H9 (cell line): ENCODE measurements at places on chromosomes 11 and 22. TPM values are rescaled to one million over a fixed set of nuclear protein-coding genes. Genes with fewer than 3 reads are reported as not detected.

GRCh38 chr11:67664696-67665540 is 9.5 kb downstream of the ALDH3B2 start:
- H3K27me3 ChIP-seq = no peaks in the 10 kb centered on the region
- no peaks in the 10 kb centered on the region for H3K36me3 ChIP-seq
- DNase-seq = no peak
- no peak overlapping the region for H3K4me3 ChIP-seq

- no peaks in the 10 kb centered on the region for H3K36me3 ChIP-seq
- H3K27ac ChIP-seq = no peak overlapping the region
- no peaks in the 10 kb centered on the region for H3K27me3 ChIP-seq
- H3K4me1 ChIP-seq = no peaks in the 10 kb centered on the region; the same call in 1 of the 2 replicates
- no peak for DNase-seq
Measured at GRCh38 chr11:58495906-58496305, 12.0 kb downstream of the OR5B21 start.

GRCh38 chr11:102564110-102564509 is 33.6 kb upstream of the MMP7 start:
- no peak overlapping the region for H3K27ac ChIP-seq
- DNase-seq = no peak
- peaks cover 27% of the 10 kb centered on the region for H3K36me3 ChIP-seq
- no peaks in the 10 kb centered on the region for H3K27me3 ChIP-seq
- H3K4me3 ChIP-seq = no peak overlapping the region

DNA sequence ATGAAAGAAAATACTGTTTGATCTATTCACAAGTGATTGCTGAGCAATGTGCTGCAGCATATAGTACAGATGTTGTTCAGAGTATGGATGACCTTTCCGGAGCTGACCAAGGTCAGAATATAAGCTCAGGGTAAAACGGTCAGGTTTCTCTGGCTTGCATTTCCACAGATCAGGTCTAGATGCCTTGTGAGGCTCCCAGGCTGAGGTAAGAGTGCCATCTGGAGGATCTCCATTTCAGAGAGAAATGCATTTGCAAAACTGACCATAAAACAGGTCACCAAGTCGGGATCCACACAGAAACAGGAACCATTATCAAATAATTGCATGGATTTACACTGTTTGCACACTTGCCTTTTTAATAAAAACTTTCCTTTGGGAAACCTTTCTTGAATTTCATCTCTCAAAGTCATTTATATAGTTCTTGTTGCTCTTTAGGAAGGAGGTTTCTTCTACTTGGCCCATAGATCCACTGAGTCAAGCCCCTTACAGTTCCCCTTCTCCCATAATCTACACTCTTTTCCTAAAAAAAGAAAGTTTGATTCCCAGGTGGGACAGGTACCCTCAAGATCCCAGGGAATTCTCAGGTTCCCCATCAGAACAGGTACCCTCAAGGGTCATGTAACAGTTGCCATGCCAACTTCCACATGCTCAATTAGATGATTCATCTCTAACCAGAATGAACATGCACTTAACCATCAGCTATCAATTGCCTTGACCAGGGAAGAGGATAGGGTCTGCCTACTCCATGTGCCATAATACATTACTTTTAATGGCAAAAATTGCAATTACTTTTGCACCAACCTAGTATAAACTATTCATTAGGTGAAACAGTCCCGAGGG is 25.0 kb upstream of the TMPRSS5 start:
- no peaks in the 10 kb centered on the region for H3K4me1 ChIP-seq
- H3K27me3 ChIP-seq = no peaks in the 10 kb centered on the region
- no peak overlapping the region for H3K4me3 ChIP-seq
- peak; percentile 45 for DNase-seq
- peaks cover 30% of the 10 kb centered on the region for H3K36me3 ChIP-seq
- no peak overlapping the region for H3K27ac ChIP-seq

DNA sequence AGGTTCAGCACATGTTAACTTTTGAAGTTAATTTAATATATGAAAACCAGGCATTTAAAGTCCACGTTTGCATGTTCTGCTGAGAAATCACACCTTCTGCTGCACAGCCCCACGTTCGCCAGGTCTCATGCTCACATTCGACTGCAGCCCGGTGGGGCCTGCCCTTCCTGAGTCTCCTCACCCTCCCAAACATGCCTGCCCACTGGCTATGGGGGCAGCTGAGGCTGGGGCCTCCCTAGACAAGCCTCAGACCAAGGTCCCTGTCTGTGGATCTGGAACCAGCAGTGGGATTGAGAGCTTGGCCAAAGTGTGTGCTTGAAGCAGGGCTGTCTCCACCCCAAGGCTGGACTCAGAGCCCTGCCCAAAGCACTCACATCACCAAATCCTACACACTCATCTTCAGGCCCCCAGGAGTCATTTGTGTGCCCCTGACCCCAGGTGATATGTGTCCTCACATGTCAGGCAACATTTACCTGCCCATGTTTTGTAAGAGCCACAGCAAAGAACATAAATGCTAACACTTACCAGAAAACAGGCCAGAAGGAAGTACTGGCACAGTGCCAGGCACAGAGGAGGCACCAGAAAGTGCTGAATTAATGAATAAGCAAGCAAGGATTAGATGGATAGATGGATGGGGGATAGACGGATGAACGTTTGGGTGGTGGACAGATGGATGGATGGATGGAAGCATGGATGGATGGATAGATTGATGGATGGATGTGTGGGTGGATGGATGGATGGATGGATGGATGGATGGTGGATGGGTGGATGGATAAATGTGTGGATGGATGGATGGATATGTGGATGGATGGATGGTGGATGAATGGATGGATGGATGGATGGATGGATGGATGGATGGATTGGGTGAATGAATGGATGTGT is 9.4 kb upstream of the FADD start:
- no peaks in the 10 kb centered on the region for H3K4me1 ChIP-seq
- H3K36me3 ChIP-seq = no peaks in the 10 kb centered on the region

- no peak for DNase-seq
- no peaks in the 10 kb centered on the region for H3K36me3 ChIP-seq
- H3K4me3 ChIP-seq = no peak overlapping the region
- H3K27me3 ChIP-seq = no peaks in the 10 kb centered on the region
- H3K27ac ChIP-seq = no peak overlapping the region
Measured at GRCh38 chr22:37525073-37525745, 6.0 kb upstream of the CARD10 start.

- H3K27ac ChIP-seq = no peak overlapping the region
- H3K36me3 ChIP-seq = peaks cover 8% of the 10 kb centered on the region; the same call in 2 of the 3 replicates
- H3K4me1 ChIP-seq = no peaks in the 10 kb centered on the region
- peak overlapping the region; percentile 84 for H3K4me3 ChIP-seq
- DNase-seq = no peak
Measured at GRCh38 chr11:64915376-64915887, 1.6 kb downstream of the ATG2A start.

DNA sequence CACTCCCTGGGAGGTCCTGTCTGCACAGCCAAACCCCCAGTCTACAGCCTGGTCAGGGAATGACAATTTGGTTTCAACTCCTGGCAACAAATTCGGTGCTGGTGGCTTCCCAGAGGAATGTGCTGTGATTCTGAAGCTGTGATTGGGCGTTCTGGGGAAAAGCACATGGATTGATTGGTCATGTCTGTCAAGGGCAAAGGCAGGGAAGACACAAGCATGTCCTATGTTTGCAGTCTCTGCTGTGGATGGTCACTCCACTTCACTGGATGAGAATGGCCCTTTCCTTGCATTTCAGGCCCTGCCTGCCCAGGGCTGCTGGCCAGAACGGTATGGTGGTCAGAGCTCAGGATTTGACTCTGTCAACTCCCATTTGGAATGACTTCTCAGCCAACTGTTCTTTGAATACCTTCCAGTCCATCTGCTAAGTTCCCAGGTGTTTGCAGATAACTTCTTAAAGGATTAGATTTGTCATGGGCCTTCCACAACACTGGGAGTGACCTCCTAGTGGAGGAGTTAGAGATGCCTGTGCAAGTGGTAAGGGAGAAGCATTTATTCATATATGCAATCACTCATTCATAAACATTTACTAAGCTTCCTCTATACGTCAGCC is 42.7 kb downstream of the SGSM1 start:
- H3K4me3 ChIP-seq = no peak overlapping the region
- H3K36me3 ChIP-seq = peaks cover 2% of the 10 kb centered on the region; the same call in 2 of the 3 replicates
- no peak for DNase-seq
- H3K4me1 ChIP-seq = no peaks in the 10 kb centered on the region
- no peak overlapping the region for H3K27ac ChIP-seq

- H3K27me3 ChIP-seq = no peaks in the 10 kb centered on the region
- H3K36me3 ChIP-seq = no peaks in the 10 kb centered on the region
- H3K4me3 ChIP-seq = no peak overlapping the region
- peaks cover 4% of the 10 kb centered on the region; the same call in 1 of the 2 replicates for H3K4me1 ChIP-seq
- no peak overlapping the region for H3K27ac ChIP-seq
Measured at GRCh38 chr22:39090426-39091064, 6.5 kb upstream of the APOBEC3H start.

GRCh38 chr11:69566001-69566400 is 75.0 kb upstream of the CCND1 start:
- no peak for DNase-seq
- H3K4me3 ChIP-seq = no peak overlapping the region
- H3K27me3 ChIP-seq = no peaks in the 10 kb centered on the region

DNA sequence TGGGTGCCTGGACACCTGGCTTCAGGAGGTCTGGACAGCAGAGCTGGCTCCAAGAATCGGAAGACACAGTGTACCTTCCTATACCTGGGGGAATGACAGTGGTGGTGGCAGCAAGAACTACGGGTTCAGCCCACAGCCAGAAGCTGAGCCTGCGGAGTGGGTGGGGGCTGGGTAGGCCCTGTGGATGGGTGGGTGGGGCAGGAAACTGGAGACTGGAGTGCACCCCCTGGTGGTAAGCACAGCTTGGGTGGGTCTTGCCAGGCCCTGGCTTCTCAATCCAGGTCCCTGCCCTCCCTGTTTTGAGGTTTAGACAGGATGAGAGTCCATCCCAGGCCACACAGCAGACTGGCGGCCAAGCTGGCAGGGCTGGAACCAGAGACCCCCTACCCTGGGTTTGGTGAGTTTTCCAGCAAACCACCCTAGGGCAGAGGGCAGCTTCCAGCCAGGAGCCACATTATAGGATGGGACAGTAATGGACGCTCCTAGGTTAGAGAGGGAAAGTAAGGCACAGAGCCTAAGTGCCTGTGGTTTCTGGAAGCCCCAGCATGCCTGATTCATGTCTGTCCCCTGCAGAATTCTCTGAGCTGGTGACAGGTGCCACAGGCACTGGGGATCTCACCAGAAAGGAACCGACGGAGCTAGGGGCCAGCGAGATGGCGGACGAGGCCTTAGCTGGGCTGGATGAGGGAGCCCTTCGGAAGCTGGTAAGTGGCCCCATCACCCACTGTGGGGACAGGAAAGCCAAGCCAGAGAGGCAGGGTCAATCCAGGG is 1.7 kb downstream of the SMTN start:
- H3K36me3 ChIP-seq = peaks cover 2% of the 10 kb centered on the region; the same call in 2 of the 3 replicates
- DNase-seq = peak; percentile 75
- H3K4me3 ChIP-seq = peak overlapping the region; percentile 90
- no peaks in the 10 kb centered on the region for H3K27me3 ChIP-seq
- H3K27ac ChIP-seq = no peak overlapping the region

GRCh38 chr11:114257621-114258558 is 38.3 kb upstream of the NNMT start:
- no peaks in the 10 kb centered on the region for H3K27me3 ChIP-seq
- H3K36me3 ChIP-seq = no peaks in the 10 kb centered on the region
- H3K4me3 ChIP-seq = no peak overlapping the region
- no peaks in the 10 kb centered on the region; the same call in 1 of the 2 replicates for H3K4me1 ChIP-seq

- H3K27ac ChIP-seq = no peak overlapping the region
- H3K36me3 ChIP-seq = no peaks in the 10 kb centered on the region
- peak; percentile 27 for DNase-seq
- no peaks in the 10 kb centered on the region for H3K27me3 ChIP-seq
- H3K4me1 ChIP-seq = peaks cover 4% of the 10 kb centered on the region; the same call in 1 of the 2 replicates
Measured at GRCh38 chr22:44428941-44429830, 68.8 kb downstream of the RTL6 start.

GRCh38 chr11:67438158-67438902 is 848 bp upstream of the PTPRCAP start:
- peaks cover 10% of the 10 kb centered on the region; the same call in 2 of the 3 replicates for H3K36me3 ChIP-seq
- H3K4me3 ChIP-seq = no peak overlapping the region
- no peaks in the 10 kb centered on the region for H3K27me3 ChIP-seq
- H3K4me1 ChIP-seq = no peaks in the 10 kb centered on the region; the same call in 1 of the 2 replicates

DNA sequence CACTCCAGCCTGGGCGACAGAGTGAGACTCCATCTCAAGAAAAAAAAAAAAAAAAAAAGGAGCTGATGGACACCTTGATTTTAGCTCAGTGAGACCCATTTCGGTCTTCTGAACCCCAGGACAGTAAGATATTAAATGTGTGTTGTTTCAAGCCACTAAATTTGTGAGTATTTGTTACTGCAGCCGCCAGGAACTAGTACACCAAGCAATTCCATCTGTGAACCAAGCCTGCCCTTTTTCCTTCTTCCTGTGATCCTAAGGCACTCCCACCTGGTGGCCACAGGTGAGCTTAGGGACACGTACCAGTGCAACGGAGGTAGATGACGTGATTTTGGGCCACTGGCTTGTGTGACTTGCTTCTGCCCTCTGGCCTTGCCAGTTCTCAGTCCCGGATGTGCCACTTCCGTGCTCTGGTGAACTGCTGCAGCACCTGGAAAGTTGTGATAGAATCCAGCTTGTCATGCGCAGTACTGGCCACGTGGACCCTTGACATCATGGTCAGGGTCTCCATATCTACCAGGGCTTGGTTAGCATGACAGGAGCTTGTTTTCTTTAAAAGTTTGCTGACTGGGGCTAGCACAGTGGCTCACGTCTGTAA is 19.6 kb upstream of the ATXN10 start:
- no peaks in the 10 kb centered on the region for H3K27me3 ChIP-seq
- no peaks in the 10 kb centered on the region for H3K4me1 ChIP-seq
- H3K36me3 ChIP-seq = no peaks in the 10 kb centered on the region; the same call in 2 of the 3 replicates
- H3K27ac ChIP-seq = no peak overlapping the region
- no peak for DNase-seq

DNA sequence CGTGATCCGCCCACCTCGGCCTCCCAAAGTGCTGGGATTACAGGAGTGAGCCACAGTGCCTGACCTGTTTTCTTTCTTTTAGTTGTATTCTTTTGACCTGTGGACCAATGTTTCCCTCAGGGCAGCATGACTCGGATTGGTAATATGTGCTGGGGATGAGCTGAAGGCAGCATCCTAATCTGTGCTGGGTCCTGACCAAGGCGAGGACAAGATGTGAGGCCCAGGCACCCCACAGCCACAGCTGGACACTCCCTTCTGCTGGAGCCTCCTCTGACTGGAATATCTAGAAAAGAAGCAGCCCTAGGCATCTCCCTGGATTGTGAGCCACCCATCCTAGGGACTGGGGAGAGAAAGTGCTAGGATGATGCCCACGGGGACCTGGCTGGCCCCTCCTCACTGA is 105.4 kb downstream of the PDE2A start:
- DNase-seq = no peak
- no peaks in the 10 kb centered on the region for H3K27me3 ChIP-seq
- no peaks in the 10 kb centered on the region for H3K36me3 ChIP-seq
- H3K27ac ChIP-seq = no peak overlapping the region

Gene CD82
- 4.5 and 5.9 TPM in 2 replicates for total RNA-seq

Gene C1QTNF4
- total RNA-seq = 5.7 and 8.7 TPM in 2 replicates

Gene SF1
- 514 and 528 TPM in 2 replicates for total RNA-seq

Gene RIN1
- total RNA-seq = 5.4 and 5.5 TPM in 2 replicates

Gene PRG3
- not detected in 2 replicates for total RNA-seq

Gene OR51B4
- not detected in 2 replicates for total RNA-seq

Gene OR52E5
- total RNA-seq = not detected in 2 replicates

Gene MOGAT2
- total RNA-seq = not detected in 2 replicates

Gene GGT5
- total RNA-seq = 0.20 TPM in 2 replicates

Gene KRTAP5-9
- not detected in 2 replicates for total RNA-seq

Gene HMOX1
- total RNA-seq = 22.7 and 25.7 TPM in 2 replicates
